ENCODE measurements at places on chromosomes 7 and 10. TPM values are rescaled to one million over a fixed set of nuclear protein-coding genes. Genes with fewer than 3 reads are reported as not detected.

GRCh38 chr7:17134786-17135185 lies 163.7 kb upstream of the AHR start:
- DNase-seq, result no peak

The MMD2 gene
- polyA plus RNA-seq, result 20.4 TPM

DNA sequence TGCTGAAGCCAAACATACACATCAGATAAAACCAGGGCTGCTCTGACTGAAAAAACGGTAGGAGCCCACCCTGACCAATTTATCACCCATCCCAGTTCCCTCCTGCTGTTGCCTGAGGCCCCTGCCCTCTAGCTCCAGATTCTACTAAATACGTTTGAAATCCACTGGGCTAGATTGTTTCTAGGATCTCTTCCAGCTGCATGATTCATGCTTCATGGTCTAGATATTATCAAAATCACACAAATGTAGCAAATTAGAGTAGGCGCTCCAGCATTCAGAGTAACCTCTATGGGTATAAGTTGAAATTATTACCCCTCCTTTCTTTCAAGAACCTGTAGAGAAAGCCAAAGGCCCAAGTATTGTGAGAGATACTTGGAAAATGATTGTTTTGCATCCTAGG lies 151.2 kb upstream of the FAM13C start:
- no peak for DNase-seq

DNA sequence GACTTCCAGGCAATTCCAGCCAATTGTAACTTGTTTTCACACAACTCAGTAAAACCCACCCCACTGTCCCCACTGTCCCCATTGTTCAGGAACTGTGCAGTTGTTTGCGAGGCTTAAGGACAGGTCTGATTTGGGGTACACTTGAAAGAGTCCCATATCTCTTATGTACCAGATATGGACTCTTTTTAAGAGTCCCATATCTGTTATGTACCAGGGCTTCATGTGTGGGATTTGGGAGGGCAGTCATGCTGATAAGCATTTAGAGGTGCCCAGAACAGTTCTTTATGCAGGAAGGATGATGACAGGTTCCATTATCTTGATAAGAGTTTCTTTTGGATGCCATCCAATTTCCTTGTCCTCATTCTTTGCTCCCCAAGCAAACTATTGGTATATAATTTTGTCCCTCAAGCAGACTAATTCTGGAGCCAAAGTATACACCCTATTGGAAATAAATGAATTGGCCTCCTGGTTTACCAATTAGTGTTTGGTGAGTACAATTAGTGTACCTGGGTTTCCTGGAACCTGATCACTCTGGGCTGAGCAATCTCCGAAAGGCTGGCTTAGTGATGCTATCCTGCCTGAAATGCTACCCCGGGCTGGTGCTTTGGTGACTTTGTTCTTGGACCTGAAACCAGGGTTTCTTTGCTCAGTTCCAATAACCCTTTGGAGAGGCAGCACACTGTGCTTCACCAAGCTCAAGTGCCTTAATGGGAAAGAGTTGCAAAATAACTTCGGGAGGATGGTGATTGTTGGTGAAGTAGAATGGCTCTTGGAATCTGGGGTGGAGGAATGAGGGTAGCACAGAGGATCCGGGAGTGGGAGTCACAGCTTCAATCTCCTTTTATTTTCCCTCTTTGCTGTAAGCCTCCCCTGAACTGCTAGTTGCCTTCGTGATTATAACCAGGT lies 6.2 kb upstream of the DMBT1 start:
- DNase-seq, result no peak

The C10orf53 gene
- 139 TPM for polyA plus RNA-seq

DNA sequence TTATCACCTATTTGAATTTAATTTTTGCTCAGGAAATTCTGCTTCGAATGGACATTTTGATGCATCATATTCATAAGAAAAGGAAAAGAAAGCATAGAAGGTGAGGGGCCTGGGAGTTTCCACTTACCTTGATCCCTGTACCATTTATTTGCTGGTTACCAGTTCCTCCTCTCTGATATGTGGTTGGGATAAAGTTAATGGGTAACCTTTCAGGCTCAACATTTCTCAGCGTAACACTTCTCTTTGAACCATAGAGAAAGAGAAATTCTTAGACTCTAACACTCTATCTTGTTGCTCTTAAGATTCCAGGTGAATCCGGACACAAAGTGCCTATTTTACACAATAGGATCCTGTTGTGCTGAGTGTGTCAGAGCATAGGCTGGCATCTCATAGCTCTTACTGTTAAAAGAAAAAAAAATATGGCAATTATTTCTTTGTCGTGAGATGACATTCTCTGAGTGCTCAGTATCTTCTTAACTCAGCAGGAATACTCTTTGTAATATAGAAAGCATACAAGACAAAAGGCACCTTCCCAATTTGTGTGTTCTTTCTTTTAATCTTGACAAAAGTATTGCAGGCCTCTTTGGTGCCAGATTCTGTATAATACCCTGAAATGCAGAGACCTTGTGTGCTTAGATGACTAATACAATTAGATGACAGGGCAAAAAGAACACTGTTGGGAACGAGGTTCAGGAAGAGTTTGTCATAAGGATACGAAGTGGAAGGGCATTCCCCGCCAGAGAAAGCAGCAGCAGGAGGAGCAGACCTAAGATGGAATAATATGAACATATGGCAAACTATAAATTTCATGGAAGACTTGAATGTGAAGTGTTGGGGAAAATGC lies 689.6 kb downstream of the NRG3 start:
- DNase-seq, result no peak

DNA sequence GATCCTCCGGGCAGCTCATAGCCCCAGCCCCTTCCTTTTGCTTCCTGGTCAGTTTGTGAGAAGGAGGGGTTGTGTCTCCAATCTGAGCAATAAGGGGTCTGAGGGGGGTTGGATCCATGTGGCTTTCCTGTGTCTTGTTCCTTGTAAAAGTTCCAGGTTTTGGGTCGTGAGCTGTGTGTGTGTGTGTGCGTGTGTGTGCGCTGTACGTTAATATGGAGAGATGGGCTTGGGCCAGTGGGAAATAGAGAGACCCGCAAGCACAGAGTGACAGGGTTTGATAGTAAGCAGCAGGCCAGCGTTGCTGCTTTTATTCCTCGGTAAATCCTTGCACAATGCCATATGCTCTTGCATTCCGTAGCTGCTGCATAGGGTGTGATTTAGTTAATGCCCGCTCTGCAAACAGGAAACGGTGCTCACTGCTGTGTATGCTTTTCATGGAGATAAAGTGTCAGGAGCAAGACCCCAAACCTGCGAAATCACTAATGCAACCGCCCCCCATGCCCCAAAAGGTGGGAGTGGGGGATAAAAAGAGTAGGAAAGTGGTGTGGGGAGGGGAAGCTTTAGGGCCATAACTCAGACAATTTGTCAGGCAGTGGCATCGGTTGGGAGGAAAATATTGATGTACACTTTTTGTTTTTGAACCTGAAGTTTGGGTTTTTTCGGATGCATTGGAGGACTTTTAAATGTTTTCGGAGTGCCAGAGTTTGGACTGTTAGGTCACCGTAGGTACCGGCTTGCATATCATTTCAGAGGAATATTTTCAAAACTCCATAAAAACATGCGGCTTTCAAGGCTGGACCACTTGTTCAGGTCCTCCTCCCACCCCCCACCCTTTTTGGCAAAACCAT lies 108.7 kb downstream of the TCF7L2 start:
- no peak for DNase-seq

GRCh38 chr7:122225874-122226273 lies 78.7 kb downstream of the FEZF1 start:
- DNase-seq, result no peak

The FZD8 gene
- 4.9 TPM for polyA plus RNA-seq

DNA sequence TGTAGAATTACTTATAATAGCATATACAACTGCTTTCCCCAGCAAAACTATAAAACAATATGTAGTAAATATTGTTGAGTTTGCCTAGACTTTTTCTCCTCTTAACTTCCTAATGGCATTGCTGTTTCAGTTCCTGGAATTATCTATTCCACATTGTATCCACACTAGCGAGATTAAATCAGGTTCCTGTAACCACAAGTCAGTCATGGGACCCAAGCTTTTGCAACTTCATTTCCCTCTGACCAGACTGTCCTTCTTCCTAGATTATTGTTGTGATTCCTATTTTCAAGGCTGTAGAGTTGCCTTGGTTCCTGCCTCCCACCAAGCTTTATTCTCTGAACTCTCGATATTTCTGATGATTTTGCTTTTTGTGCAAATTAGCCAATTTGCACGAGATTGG lies 173.3 kb upstream of the ZNF804B start:
- peak; percentile 16 for DNase-seq

The PTPRZ1 gene
- polyA plus RNA-seq, result 2.2 TPM

- no peak for DNase-seq
Observed at GRCh38 chr10:49327036-49327813, 28.3 kb downstream of the C10orf71 start.

GRCh38 chr10:46052791-46053375 lies 6.8 kb upstream of the MSMB start:
- no peak for DNase-seq

DNA sequence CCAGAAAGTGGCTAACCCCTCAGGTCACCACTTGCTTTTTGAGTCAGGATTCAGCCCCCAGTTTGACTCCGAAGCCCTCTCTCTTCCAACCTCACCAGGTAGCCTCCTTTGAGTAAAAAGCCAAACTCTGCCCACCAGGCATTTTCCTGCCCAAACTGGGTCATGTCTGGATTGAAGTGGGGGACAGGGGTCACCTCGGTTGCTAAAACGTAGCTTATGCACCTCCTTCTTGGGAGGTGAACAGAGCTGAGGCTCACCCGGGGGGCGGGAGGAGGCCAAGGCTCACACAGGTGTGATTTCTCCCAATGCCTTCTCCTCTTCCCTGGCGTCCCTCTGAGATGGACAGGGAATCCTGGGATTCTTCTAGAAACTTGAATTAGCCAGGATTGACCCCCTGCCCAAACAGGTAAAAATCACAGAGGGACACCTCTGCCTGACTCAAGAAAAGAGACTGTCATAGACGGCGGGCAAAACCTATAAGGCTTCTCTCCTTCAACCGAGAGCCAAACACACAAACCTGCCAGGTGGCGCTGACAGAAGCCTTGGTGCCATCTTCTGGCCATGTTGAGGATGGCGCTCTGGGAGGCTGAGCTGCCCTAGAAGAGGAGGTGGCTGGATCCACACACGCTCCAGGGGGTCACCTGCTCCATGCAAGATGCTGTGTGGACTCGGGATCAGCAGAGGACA lies 51.6 kb downstream of the PRLHR start:
- DNase-seq, result peak; percentile 66

DNA sequence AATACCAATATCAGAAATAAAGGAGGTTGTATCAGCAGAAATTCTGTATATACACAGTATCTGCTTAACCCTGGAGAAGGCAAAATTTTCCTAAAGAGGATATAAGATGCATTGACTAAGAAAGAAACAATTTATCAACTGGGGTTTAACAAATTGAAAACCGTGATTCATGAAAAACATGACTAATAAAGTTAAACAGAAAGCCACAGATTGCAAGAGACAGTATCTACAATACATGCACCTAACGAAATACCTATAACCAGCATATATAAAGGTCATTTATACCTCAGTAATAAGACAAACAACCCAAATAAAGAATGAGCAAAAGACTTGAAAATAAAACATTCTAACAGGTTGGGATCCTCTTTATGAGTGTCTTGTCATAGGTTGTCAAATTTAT lies 101.8 kb downstream of the IQUB start:
- DNase-seq, result no peak

The OR2A12 gene
- not detected for polyA plus RNA-seq
